ENCODE measurements at places on chromosomes 5 and 9.

GRCh38 chr5:100430268-100431195 lies 104.6 kb upstream of the FAM174A start:
- DNase-seq = no peak

DNA sequence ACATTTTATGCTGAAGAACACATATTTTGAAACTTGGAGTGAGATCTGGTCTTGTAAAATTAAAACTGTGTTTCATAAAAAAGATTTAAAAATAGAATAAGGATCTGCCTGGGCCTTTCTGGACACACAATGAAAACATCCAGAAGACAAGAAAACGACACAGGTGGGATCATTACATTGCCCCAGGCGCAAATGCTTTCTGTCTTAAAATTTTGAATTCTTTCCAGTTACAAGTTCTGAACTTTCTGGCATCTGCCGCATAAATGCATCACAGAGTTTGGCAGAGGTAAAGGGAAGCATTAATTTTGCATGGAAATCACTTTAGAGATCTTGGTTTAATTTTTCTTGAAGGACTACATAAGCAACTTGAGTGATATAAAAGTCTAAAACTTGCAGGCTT lies 219.6 kb downstream of the WDR70 start:
- no peak for DNase-seq

GRCh38 chr9:117704024-117704575 lies at the start of gene TLR4:
TSS of gene TLR4 (plus strand) at chr9:117704403. CDS start at chr9:117704473, 70 bp downstream.
- DNase-seq = peak; percentile 93

DNA sequence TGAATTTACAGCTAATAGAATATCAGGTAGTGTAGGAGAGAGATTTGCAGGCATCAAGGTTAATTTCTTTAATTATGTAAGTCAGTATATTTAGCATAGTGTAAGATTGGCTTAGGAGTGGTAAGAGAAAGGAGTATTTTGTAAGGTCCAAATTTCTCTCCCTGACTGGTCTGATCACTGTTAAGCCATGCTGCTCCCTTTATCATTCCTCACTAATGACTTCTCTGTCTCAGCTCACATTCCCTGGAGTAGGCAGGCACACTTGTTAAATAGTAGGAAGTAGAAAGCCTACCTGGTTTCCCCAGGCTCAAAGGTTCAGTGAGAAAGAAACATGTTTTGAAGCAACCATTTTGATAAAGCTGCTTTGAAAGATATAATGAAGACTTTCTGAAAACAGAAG lies 90.7 kb downstream of the SMIM15 start:
- no peak for DNase-seq

GRCh38 chr5:172463031-172463430 lies 8.7 kb upstream of the SH3PXD2B start:
- no peak for DNase-seq

GRCh38 chr5:116970318-116970717 lies 395.7 kb upstream of the SEMA6A start:
- no peak for DNase-seq

GRCh38 chr9:132042324-132042723 lies 37.3 kb downstream of the MED27 start:
- DNase-seq = peak; percentile 72

- DNase-seq = no peak
These were observed 126.2 kb downstream of the ADAMTS16 start for GRCh38 chr5:5266297-5266696.
